Colonic mucosa (tissue), 4 donors: ENCODE measurements at places on chromosomes 5 and 9. TPM values are rescaled to one million over a fixed set of nuclear protein-coding genes. Genes with fewer than 3 reads are reported as not detected.

Gene SMU1
- 18.7 TPM for total RNA-seq

Gene GPR150
- 0.52 TPM for total RNA-seq

GRCh38 chr5:2748179-2748860, 3.2 kb downstream of the IRX2 start:
- peaks cover 77% of the 10 kb centered on the region for H3K27me3 ChIP-seq
- no peaks in the 10 kb centered on the region for H3K36me3 ChIP-seq
- no peak for DNase-seq
- no peaks in the 10 kb centered on the region for H3K4me1 ChIP-seq
- no peak overlapping the region for H3K27ac ChIP-seq

DNA sequence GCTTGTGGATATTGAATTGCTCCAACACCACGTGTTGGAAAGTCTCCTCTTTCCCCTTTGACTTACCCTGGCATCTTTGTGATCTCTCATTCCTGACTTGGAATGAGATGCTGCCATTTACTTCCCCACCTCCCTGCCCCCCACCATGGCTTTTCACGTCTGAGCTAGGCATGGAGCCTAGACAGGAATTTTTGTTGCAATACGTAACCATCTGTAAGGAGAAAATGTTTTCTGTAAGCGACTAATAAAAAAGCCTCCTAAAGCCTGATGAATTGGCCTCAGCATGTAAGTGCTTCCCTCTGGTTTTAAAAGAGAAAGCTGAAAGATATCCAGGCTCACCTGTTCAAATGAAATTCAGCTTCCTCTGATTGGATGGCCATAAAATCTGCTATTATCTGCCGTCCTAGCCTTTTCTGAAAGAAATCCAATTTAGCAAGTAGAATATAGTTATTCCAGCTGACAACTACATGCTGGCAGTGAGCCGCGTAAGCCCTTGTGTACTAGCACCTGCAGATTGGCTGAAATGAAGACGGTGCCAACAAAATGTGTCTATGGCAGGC, 200.1 kb downstream of the NSG2 start:
- DNase-seq, result no peak
- no peaks in the 10 kb centered on the region for H3K36me3 ChIP-seq
- H3K4me3 ChIP-seq, result no peak overlapping the region

Gene KDM4C
- total RNA-seq, result 42.0 TPM

DNA sequence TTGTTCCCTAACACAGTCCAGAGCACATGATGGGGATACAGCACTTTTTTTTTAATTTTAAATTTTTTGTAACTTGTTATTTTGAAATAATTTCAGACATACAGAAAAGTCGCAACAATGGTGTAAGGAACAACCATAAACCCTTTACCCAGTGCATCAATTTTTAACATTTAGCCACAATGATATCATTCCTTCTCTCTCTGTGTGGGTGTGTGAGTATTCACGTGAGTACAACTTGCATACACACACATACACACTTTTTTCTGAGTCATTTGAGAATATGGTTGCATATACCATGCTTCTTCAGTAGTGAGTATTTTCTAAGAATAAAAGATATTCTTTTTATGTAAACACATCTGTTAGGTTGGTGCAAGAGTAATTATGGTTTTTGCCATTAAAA, 135.2 kb downstream of the ARHGAP26 start:
- no peaks in the 10 kb centered on the region for H3K27me3 ChIP-seq
- H3K36me3 ChIP-seq, result no peaks in the 10 kb centered on the region
- no peak for DNase-seq
- H3K4me1 ChIP-seq, result no peaks in the 10 kb centered on the region
- no peak overlapping the region for H3K27ac ChIP-seq

- no peak overlapping the region for H3K4me3 ChIP-seq
- no peak overlapping the region for H3K27ac ChIP-seq
- no peaks in the 10 kb centered on the region for H3K27me3 ChIP-seq
- DNase-seq, result no peak
- no peaks in the 10 kb centered on the region for H3K36me3 ChIP-seq
These were observed 392.0 kb downstream of the EFNA5 start for GRCh38 chr5:107278774-107279173.

DNA sequence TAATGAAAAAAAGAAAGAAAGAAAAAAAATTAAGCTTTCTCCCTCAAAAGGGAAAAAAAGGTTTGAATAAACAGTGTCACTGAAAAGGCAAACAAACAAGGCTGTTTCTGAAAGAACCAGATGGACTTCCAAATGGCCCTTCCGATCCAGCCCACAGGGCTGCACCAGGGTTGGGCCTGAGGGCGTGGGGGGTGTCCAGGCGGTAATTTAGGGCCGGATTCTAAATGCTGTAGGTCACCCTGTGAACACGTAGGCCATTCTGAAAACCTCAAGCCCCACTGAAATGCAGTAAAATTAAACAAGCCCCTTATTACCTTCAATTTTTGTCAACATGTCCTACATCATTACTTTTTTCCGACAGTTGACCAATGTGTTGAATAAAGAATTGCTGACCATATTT, 132.1 kb downstream of the HSD17B3 start:
- no peak for DNase-seq
- peak overlapping the region; percentile 65 for H3K27ac ChIP-seq
- H3K27me3 ChIP-seq, result no peaks in the 10 kb centered on the region
- no peaks in the 10 kb centered on the region for H3K36me3 ChIP-seq
- H3K4me1 ChIP-seq, result peaks cover 4% of the 10 kb centered on the region
